Hematopoietic multipotent progenitor cell treated with erythropoietin and hydrocortisone succinate and interleukin-3 and kit ligand, for 15 days (in vitro differentiated cells): ENCODE measurements at places on chromosomes 3 and 15.

DNA sequence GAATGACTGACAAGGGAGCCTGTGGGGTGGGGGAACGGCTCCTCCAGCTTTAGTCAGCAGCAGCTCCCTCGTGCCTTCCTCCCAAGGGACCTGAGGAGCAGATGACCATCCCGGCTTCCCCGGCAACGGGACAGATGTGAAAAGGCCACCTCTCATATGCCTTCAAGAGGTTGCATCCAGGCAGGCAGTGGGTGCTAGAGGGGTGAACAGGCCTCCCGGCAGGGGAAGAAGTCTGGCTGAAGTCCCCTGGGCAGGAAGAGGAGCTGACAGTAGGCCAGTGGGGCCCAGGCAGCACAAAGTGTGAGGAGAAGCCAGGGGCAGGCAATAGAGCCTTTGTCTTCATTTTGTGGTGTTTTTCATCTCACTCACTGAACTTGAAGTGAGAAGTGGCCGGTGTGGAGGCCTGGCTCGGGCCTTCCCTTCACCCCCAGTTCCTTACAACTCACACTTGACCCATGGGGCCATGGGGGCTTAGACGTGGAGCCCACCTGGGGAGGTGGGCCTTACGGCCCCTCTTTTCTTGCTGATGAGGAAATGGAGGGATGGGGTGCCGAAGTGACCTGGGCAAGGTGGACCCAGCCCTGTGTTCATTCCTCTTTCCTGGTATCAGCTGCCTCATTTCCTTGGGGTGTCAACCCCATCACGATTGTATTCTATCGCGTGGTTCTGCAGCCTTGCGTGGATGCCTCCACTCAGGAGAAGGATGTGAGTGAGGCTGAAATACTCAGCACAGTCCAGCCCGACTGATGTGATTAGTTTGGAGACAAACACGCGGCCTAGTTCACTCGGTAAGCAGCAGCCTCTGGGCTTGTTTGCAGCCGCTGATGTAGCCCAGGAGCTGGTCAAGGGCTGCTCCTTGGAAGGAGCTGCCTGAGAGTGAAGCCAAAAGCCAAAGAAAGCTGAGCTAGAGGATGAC is 115.5 kb upstream of the ALDH1A3 start:
- DNase-seq = no peak

DNA sequence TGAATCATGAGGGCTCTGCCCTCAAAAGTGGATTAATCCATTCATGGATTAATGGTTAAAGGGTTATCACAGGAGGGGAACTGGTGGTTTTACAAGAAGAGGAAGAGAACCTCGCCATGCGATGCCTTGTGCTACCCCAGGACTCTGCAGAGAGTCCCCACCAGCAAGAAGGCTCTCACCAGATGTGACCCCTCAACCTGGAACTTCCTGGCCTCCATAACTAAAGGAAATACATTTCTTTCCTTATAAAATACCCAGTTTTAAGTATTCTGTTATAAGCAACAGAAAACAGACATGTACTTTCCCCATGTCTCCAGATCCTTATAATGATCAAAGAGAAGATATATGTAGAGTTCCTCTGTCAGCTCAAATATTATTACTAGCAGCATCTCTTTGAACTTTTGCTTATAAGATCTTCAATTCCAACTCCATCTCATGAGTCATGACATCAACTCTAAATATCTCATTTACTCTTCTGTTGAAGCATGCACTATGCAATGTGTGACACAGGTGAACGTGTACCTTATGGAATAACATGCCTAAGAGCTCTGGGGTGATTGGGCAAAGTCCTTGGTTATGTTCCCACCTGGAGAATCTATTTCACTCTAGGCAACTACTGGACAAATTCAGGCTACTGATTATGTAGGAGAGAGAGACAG is 37.5 kb upstream of the ZBTB38 start:
- no peak for DNase-seq

- DNase-seq = no peak
Observed at GRCh38 chr3:9078561-9079240, 115.4 kb upstream of the RAD18 start.

- DNase-seq = no peak
Observed at GRCh38 chr3:70308760-70309159, 3.7 kb downstream of the MDFIC2 start.

DNA sequence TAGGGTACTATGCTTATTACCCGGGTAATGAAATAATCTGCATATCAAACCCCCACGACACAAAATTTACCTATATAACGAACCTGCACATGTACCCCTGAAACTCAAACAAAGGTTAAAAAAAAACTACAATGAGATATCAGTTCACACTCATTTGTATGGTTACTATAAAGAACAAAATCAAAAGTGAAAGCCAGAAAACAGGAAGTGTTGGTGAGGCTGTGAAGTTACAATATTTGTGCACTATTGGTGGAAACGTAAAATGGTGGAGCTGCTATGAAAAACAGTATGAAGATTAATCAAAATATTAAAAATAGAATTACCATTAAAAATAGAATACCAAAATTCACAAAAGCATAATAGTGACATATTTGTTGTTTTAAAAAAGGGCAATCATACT is 128.9 kb downstream of the ZIC1 start:
- no peak for DNase-seq

DNA sequence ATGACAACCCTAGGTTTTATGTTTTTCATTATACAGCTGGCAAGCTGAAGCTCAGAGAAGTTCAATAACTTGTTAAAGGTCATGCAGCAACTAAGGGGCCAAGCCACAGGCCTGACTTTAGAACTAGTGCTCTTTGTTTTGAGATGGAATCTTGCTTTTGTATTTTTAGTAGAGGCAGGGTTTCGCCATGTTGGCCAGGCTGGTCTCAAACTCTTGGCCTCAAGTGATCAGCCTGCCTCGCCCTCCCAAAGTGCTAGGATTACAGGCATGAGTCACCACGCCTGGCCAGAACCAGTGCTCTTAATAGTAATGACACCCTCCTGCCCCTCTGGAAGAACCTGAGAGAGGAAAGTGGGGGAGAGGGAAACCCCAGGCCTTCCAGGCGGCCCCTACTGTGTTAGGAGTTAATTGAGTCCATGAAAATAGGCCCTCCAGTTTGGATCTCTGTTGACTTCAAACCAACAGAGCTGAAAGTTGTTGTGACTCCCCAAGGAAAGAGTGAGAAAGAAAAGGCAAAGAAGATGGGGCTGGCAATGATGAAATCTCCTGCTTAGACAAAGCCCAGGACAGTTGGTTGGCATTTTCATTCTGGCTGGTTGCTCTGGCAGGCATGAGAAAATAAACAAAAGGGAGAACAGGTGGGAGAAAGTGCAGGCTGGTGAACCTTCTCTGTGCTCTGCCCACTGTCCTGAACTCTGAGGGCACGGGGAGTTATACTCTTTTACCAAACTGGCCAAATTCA is 3.6 kb upstream of the PRRT3 start:
- no peak for DNase-seq

GRCh38 chr3:180563406-180563805 is 38.6 kb upstream of the TTC14 start:
- DNase-seq = no peak

DNA sequence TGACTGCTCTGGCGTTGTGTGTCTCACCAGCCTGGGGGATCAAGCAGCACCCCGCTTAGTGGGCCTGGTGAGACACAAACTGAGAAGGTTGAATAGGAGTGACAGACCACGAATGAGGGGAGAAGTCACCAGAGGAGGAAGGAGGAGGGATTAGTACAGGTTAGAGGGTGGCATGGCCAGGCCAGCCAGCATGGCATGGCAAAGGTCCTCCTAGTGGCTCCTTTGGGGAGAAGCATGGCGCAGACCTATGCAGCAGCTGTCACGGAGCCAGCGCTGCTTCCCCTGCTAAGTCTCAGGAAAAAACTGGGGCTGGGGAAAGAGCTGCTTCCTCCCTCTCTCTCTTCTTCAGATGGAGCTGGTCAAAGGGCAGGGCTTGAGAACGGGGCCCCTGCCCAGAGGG is 48.6 kb downstream of the ZDHHC3 start:
- DNase-seq = peak; percentile 65

DNA sequence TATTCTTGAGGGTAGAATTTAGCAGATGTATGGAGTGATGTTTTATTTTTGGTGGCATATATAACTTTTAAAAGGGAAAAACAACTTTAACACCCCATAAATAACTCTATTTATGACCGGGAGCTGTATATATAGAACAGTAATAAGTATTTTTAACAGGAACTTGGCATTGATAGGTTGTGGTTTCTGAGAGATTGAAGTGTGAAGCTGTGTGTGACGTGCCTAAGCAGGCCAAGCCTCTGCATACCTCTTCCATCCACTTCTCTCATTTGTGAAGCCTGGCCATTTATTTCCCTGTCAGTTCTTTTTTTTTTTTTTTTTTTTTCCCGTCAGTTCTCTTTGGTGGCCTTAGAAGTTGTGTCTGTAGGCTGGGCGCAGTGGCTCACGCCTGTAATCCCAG is 23.0 kb downstream of the RBM5 start:
- DNase-seq = no peak

DNA sequence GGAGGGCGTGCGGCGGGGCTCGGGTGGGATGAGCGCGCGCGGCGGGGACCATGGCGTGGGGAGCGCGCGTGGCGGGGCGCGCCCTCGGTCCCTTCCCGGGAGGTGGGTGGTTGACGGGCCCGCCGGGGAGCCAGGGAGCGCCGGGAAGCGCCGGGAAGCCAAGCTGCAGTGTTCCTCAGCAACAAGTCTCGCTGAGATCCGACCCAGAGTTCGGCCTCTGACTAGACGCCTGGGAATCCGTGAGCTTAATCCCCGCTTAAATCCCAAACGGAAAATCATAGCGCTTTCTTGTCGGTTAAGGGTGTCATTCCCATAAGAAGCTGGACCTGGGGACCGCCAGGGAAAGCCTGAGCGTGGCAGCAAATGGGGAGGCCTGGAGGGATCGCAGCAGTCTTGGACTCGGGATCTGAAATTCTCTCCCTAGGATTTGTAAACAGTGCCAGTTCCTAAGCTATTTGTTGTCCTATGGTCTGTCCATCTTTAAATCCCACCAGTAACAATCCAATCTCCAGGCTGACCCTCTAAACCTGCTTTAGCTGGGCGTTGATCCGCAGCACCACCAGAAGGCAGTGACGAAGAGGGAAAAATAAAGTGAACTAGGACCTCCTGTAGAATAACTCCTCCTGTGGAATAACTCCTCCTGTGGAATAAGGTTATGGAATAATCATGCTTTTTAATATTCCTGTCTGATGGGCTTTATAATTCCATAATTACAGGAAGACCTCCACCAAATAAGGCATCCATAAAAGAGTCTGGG is 570 bp upstream of the NEDD4 start:
- DNase-seq = no peak

GRCh38 chr15:59963322-59963721 is 40.8 kb upstream of the FOXB1 start:
- DNase-seq = no peak

DNA sequence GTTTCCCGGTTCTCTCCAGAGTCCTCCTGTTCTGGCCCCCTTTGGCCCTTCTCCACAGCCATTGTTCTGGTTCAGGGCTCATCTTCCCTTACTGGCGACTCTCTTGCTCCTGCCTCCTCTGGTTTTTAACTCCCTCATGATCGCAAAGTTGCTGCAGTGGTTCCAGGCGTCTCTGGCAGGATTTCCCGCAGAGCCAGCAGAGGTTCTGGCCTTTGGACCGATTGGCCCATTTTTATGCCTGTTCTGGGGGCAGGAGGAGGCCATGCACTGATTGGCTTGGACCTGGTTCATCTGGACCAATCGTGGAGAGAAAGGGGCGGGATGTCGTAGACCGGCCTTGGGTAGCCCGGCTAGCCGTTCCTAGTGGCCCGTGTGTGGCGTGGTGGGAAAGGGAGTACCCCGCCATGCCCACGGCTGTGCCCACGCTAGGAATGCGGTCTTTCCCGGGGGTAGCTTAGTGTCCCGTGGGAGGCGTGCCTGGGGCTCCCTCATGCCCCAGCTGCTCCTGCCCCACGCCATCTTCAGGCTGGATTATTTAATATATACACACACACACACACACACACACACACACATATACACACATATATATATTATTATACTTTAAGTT is 113.4 kb downstream of the FBLN2 start:
- DNase-seq = no peak

GRCh38 chr3:178718995-178719635 is 182.9 kb downstream of the KCNMB2 start:
- no peak for DNase-seq

DNA sequence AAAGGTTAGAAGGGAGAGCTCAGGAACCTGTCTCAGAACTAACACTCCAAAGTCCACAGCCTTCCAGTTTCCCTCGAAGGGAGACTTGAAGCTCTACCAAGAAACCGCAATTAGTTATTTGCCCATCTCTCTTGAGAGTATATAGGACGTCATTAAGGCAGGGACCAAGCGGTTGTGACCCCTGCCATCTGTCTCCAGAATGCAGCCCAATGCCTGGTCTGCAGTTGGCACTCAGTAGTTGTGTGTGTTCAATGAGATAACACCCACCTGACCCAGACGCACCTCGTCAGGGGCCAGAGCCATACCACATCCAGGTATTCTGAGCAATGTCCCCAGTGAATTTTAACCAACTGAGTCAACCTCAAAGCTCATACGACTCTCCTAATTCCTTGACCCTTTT is 251.0 kb downstream of the VPS13C start:
- no peak for DNase-seq

GRCh38 chr3:85258326-85258725 is 299.5 kb downstream of the CADM2 start:
- no peak for DNase-seq

DNA sequence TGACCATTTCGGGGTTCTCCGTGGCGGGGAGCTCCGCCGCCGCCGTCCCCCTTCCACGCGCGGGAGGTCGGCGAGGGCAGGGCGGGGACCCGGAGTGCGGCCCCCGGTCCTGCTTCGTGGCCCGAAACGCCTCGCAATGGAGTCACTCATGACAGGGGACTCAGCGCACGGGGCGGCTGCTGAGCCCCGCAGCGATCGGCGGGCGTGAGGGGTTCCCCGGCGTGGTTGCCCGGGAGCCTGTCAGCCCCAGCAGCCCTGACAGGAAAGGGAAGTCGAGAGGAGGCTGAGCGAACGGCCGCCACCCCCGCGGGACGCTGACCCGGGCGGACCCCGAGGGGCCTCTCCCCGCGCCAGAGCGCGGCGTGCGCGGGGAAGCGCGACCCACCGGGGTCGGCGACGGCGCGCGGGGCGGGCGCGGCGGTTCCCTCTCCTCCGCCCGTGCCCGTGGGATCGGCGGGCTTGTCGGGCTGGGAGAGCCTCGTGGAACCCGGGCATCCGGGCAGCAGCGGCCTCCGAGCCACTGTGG is 564 bp upstream of the PIGZ start:
- DNase-seq = peak; percentile 15

DNA sequence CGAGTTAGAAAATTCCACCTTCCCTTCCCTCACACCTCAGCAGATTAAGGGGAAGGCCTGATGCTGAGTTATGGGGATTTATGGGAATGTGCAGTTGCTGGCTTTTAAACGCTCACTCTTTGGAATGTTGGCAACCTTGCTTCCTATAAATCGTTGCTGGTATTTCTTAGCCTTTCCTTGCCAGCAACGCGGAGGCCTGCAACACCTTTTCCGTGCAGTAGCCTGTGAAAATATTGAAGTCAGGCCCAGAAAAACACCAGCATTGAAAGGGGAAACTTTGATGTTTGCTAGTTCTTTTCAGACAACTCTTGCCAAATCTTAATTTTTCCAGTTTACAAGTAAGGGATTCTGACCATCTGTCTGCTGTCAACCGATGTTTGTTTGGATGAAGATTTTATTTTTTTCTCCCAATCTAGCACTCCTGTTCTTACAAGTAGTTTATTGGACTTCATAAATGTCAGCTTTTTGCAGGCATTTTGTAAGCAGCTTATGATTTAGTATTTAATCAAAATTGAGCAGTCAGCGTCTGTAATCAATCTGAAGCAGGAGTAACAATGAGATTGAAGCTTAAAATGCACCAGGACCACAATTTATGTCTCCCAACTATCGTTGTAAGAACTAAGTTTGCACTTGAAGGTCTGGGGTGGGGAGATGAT is 251.0 kb downstream of the RPLP1 start:
- DNase-seq = no peak

- DNase-seq = no peak
Observed at GRCh38 chr15:32818758-32819447, 101.1 kb downstream of the GREM1 start.
